ENCODE measurements at places on chromosomes 12 and 14.

GRCh38 chr14:88821378-88821777 is 3.1 kb upstream of the TTC8 start:
- DNase-seq: no peak

DNA sequence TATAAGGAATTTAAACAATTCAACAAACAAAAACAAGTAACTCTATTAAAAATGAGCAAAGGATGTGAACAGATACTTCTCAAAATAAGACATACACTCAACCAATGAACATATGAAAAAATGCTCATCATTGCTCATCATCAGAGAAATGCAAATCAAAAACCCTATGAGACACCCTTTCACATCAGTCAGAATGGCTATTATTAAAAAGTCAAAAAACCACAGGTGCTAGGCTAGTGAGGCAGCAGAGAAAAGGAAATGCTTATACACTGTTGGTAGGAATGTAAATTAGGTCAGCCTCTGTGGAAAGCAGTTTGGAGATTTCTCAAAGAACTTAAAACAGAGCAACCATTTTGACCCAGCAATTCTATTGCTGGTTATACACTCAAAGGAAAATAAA is 52.0 kb downstream of the NAV3 start:
- no peak for DNase-seq

DNA sequence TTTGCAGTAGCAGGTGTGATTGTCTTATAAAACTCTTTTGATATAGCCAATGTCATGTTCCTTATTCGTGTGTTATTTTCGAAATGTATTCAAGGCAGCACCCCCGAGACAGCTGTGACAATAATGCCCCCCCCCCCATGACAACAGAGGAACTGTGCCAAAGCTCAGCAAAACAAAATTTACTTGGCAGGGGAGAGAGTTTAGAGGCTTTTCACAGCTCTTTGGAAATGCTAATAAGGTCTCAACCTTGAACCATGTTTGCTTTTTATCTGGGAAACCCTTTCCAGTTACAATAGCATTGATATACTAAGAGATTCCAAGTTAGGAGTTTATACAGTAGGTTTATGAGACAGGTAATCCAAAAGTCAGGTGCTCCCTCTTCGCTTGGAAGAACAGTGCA is 56.4 kb upstream of the USP44 start:
- no peak for DNase-seq

DNA sequence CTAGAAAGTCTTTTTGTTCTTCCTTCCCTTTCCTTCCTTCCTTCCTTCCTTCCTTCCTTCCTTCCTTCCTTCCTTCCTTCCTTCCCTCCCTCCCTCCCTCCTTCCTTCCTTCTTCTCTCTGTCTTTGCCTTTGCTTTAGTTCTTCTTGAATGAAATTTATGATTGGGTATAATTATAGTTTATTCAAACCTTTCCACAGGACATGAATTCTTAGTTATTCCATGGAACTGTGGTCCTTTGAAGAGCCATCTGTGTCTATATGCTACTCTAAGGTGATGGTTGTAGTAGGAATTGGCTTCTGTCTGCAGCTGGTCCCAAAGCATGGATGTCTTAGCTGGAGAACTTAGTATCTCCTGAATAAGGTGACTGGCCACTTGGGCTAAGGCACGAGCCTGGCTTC is 64.8 kb downstream of the IGF1 start:
- no peak for DNase-seq

DNA sequence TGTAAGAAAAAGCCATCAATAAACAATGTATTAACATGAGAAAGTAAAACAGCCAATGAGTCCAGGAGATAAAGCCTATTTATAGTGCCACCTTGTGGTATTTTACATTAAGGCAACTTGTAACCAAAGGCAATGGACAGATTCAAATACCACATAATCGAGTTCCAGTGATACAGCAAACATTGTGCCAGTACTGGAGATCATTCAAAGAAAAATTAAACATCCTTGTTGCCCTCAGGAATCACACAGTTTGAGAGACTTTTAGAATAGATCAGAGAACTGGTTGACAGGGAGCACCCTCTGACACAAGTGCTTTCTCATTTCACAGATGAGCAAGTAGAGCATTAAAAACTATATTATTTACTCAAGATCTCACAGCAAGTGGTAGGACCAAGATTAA is 98.1 kb downstream of the DDHD1 start:
- peak; percentile 73 for DNase-seq

GRCh38 chr12:29282031-29282816 is 98.7 kb downstream of the ERGIC2 start:
- DNase-seq: no peak

DNA sequence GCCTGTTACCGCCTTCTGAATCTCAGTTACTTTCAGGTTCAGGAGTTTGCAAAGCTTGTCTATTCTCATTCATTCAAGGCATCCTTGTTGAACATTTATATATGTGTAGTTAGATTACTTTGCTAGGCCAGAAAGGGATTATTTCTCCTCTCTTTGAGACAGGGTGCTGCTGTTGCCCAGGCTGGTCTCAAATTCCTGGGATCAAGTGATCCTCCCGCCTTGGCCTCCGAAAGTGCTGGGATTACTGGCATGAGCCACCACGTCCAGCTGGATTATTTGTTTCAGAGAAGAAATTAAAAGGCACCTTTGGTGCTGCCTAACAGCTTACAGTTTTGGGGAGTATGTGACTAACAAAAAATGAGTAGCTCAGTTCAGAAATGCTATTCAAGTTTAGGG is 772 bp downstream of the CHURC1 start:
- DNase-seq: no peak

DNA sequence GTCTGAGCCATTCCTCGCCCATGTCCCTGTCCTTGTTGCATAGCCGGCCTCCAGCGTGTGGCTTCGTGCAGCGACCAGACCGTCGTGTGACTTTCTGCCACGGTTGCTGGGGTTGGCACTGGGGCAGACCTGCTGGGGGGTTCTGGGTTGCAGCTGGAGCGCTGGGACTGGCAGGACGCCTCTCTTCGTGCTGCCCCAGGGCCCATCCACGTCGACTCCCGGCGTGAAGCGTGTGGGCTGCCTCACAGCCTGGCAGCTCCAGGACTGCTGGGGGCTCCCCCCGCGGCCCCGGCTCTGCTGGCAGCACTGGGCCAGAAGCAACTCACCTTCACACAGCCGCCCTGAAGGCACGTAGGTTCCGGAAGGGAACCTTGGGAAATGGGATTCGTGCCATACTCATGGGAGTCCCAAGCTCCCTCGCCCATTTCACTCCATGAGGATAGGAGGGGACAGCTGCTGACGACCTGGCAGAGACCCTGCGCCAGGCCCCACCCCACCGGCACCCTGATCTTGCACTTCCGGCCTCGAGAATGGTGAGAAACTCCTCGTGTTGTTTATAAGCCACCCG is 51.9 kb downstream of the GALNT9 start:
- no peak for DNase-seq

GRCh38 chr12:72535212-72535990 is 263.2 kb downstream of the TRHDE start:
- DNase-seq: no peak

DNA sequence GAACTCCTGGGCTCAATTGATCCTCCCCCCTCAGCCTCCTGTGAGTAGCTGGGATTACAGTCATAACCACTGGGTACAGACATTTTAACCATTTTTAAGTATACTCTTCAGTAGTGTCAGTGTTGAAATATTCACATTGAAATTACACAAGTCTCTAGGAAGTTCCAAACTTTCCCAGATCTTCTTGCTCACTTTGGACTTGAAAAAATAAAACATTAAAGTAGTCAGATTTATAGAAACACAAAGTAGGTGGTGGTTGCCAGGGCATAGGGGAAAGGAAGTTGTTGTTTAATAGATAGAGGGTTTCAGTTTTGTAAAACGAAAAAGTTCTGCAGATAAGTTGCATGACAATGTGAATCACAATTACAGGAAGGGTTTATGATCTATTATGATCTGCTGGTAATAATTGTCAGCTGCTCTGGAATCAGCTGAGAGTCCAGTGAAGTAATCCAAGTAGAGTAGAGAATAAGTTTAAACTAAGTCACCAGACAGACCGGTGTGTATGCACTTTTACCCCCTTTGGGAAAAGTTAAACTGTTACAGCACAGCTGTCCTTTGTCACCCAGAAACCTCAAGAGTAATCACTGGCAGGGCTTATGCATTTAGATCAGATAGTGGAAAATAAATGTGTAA is 27.4 kb downstream of the PCNX1 start:
- DNase-seq: no peak

DNA sequence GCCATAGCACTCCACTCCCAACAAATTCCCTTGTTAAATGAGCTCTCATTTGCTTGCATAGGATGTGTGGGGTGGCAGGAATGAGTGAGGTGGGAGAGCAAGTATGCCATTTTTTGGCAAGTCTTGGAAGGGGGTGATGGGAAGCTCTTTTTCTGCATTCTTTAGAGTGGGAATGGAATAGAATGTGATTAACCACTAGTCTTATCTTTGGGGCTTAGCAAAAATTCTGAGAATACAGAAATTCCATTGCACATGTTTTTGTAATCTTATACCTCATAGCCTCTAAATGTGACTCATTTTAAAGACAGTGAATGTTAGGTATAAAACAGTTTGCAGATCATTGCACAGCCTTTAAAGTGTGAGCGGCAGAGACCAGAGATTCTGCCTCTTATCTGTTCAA is 28.4 kb upstream of the NEDD1 start:
- no peak for DNase-seq

GRCh38 chr14:103552011-103552845 is 10.2 kb downstream of the BAG5 start:
- DNase-seq: no peak

- no peak for DNase-seq
These were observed 26.3 kb downstream of the PDE6H start for GRCh38 chr12:14999021-14999694.

- DNase-seq: no peak
These were observed 581.9 kb downstream of the ALG10 start for GRCh38 chr12:34604227-34604626.

- no peak for DNase-seq
These were observed 57.7 kb downstream of the ADGRD1 start for GRCh38 chr12:131011165-131012079.

DNA sequence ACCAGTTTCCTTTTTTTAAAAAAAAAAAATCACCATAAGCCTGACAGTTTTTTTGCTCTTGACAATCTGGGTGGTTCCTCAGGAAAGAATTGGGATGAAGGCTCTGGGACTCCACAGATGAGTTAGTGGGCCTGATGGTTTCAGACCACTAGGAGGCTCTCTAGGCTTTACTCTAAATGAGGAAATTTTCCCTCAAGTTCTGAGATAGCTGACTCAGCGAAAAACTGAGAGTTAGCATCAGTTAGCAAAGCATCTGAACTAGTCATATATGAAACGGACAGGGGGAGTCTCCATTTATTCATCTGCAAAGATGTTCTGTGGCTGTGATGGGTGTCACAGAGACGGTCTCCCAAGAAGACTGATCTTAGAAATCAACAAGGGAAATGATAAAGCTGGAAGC is 314.3 kb upstream of the OR4E1 start:
- DNase-seq: peak; percentile 92

- no peak for DNase-seq
These were observed 1.3 kb downstream of the ATP2A2 start for GRCh38 chr12:110282300-110282860.

DNA sequence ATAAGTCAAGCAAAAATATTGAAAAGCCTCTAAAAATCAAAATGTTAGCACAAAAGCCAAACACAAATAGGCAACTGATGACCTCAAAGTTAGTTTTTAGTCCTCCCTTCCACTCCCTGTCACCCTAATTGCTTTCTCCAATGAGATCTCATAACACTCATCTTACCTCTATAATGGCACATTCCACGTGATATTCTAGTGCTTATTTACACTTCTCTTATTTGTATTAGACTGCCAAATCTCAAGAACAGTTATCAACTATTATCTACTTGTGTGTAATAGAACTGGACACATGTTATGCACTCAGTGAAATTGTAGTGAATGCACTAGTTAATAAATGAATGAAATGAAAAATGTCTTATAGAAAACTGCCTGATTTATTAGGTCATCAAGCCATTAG is 55.5 kb upstream of the AVPR1A start:
- no peak for DNase-seq

GRCh38 chr12:83758888-83759631 is 1072.4 kb downstream of the TMTC2 start:
- no peak for DNase-seq

DNA sequence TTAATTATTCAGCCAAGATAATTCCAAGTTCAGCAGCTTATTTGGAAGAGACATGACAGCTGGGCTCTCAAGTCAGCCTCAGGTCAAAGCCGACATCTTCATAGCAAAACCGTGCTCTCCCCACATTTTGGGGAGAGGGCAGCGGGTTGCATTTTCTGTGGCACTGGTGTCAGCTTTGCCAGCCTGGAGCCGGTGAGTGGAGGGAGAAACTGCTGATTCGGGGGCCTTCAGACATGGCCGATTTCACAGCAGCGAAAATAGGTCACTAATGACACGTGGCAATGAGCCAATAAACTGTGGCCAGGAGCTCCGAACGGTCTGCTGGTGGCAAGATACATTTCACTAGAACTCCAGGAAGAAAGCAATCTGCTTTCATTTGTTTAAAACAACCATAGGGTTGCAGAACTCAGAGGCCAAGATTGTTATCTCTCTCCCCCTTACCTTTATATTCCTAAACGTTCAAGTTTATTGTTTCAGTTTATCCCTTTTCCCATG is 173.2 kb downstream of the CAND1 start:
- DNase-seq: no peak

GRCh38 chr12:128549601-128550218 is 274.0 kb downstream of the SLC15A4 start:
- peak; percentile 0 for DNase-seq

DNA sequence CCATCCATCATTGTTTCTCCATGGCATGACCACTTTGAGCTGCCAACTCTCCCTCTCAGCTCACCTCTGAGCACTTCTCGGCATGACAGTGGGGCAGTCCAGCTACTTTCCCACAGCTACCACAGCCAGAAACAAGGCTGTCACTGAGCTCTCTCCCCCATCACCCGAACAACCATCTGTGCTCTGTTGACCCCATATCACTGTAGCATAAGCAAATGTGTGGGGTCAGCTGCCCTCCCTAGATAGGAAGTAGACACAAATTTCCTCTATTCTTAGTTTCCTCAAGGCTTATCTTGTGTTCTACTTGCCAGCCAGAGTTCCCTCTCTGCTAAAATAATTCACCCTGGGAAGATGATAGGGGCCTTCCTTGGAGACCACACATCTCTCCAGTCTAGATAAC is 82.6 kb upstream of the FUT8 start:
- no peak for DNase-seq

DNA sequence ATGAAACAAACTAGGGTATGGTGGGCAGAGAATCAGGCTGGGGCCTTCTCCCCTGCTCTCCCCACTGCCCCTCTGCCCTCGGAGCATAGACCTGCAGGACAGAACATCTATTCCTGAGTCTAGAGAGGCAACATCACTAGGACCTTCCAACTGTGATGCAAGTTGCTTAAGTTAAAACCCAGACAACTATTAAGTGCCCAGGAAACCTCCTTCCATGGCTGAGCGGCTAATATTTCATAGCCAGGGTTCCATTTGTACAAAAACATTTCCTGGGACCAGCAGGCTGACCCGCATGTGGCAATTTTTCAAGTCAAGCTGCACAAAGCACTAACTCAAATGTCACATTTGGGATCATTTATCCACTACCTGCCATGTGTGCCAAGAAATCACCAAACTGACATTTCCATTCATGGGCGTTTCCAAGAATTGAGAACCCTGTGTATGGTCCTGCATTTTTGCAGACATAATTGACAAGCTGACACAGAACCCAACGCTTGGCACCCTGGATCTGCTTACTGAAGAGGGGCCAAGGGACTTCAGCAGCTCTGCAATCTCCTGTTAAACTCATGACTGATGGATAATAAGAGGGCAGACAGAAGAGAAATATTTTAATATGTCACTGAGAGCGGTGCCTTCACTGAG is 32.7 kb downstream of the NT5DC3 start:
- no peak for DNase-seq

GRCh38 chr12:24850496-24850895 is 98.4 kb downstream of the BCAT1 start:
- no peak for DNase-seq
